ENCODE measurements at places on chromosomes 2 and 18.

DNA sequence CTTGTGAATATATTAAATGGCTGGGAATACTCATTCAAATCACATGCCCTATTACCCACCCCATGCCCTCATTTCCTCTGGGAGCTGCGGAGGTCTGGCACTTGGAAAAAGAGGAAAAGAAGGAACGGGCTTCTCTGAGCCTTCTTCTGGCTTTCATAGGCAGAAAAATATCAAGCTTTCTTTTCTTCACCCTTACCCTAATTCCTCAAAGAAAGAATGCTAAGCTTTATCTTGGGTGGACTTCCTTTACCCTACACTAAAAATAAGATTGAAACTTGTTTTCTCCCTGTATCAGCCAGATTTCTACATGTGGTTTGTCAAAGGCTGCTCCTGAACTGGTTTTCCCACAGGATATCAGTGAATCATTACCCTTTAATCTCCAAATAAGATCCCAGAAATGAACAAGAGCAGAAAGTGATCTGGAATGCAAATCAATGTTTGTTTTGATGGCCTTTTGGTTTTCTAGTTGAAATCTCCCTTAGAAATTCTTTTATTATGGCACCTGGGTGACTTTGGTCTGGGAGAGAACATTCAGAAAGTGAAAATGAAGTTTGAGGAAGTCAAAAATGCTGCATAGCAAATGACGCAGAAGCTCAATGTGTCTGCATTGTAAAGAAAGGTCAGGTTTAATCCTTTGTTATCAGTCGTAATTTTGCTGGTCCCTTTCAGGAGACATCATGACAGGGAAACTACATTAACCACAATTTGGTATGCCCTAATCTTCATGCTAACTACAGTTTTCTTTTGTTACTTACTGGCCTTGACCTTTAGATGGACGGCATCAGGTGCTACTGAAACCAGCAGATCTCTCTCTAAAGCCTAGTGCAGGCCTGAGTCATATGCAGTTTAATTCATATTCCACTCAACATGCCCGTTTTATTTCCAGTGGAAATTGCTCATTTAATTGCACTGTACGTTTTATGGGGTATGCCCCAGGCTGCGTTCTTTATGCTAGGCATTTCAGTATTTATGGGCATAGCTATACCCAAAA, 46.6 kb upstream of the HNRNPA3 start:
- DNase-seq = no peak

- DNase-seq = no peak
Measured at GRCh38 chr2:11121099-11121822, 34.0 kb upstream of the SLC66A3 start.

DNA sequence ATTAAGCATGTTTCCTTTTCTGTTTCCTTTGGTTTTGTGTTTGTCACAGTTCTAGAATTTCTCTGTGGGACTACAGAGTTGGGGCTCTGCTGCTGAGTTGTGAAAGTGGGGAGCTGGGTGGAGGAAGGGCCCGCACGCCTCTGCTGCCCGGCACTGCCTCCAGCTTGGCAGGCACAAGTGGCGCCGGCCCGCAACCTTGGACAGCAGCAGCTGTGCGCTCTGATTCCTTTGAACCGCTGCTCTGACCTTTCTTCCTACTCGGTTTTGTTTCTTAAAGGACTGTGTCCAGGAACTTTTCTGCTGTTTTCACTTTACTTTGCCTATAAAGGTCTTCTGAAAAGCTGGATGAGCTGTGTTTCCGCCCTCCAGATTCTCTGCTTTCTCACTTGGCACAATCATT, 137.6 kb upstream of the ALPP start:
- no peak for DNase-seq

GRCh38 chr18:79632765-79633164, 46.8 kb upstream of the CTDP1 start:
- no peak for DNase-seq

DNA sequence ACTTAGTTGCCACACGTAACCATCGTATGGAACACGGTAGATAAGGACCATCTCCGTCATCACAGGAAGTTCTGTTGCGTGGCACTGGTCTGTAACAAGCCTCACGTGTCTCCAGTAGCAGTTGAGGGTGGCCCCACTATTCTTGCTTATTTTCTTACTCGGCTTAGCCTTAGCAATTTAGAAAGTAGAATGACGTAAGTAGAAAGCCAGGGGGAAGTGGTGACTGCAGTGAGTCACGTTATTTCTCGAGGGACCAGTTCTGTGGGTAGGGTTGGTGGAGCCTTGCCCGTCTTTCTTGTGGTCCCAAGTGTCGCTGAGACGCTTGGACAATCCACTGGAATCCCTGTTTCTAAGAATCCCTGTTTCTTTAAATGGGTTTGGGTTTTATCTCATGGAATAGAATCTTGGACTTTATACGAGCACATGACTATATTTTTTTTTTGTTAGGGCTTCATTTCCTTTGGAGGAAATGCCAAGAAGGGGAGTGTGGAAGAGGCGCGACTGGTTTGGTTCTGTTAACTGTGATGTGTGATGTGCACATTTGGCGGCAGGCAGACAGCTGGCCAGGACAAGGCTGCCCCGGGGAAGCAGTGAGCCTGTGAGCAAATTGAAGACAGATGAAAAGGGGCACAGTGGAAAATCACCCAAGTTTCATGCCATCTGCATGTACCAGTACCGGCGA, 96.2 kb downstream of the CABLES1 start:
- peak; percentile 44 for DNase-seq

GRCh38 chr2:56049233-56049845, 125.8 kb upstream of the EFEMP1 start:
- DNase-seq = no peak

DNA sequence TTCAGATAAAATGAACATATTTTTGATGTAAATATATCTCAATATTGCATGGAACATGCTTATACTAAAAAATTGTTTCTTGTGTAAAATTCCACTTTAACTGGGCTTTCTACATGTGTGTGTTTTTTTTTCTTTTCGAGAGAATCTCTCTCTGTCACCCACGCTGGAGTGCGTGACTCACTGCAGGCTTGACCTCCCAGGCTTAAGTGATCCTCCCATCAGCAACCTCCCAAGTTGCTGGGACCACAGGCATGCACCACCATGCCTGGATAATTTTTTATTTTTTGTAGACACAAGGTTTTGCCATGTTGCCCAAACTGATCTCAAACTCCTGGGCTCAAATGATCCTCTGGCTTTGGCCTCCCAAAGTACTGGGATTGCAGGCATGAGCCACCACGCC, 254.6 kb downstream of the LOXHD1 start:
- no peak for DNase-seq

DNA sequence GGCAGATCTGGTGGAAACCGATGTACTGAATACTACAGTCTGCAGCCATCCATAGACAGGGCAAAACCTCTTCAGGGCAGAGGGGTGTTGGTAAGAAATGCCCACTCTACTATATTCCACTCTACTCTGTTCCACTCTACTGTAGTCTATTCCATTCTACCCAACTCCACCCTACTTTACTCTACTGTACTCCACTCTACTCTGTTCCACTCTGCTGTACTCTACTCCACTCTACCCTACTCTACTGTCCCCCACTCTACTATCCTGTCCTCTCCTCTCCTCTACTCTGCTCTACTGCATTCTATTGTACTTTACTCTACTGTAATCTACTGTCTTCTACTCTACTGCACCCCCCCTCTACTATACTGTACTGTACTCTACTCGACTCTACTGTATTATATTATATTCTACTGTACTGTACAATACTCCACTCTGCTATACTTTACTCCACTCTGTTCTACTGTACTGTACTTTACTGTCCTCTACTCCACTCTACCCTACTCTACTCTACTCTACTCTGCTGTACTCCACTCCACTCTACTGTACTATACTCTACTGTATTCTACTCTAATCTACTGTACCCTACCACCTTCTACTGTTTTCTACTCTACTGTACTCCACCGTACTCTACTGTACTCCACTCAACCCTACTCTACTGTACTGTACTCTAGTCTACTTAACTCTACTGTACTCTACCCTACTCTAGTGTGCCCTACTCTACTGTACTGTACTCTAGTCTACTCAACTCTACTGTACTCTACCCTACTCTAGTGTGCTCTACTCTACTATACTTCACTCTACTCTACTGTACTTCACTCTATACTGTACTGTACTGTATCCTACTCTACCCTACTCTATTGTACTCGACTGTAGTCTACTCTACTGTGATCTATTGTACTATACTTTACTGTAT, 17.0 kb upstream of the FOXI3 start:
- no peak for DNase-seq

DNA sequence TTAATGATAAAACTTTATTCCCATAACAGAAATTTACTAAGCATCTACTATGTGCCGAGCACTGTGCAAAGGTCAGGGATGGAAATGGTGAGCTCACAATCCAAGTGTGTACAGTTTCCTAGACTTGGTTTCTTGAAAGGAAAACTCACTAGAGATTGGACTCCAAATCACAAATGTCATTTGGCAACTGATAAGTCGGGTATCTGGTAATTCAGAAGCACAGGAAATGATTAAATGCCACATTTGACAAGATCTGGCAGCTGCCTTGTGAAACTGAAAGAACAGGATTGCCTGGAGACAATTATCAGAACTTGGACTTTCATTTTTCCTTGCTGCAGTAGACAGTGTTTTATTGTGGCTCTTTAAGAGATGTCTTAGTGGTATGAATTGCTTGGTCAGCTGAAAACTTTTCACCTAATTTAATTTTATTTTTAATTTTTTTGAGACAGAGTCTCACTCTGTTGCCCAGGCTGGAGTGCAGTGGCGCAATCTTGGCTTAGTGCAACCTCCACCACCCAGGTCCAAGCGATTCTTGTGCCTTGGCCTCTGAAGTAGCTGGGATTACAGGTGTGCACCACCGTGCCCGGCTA, 19.2 kb downstream of the ITGA6 start:
- DNase-seq = no peak

DNA sequence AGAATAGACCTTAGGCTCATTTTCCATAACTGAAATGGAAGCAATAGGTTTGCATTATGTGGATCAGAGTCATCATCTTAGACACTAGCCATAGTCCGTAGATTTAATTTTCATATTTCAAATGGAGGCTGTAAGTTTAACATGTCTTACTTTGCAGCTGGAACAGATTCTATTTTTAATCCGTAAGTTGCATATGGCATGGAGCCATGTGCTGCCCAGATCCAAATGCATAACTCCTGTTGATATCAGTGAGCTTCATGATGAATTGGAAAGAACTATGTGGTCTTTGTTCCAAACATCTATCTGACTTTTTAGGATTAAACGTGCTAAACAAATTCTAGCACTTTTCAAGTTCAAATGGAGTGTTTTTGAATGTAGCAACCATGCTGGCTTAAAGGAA, 43.4 kb downstream of the MEIS1 start:
- no peak for DNase-seq

DNA sequence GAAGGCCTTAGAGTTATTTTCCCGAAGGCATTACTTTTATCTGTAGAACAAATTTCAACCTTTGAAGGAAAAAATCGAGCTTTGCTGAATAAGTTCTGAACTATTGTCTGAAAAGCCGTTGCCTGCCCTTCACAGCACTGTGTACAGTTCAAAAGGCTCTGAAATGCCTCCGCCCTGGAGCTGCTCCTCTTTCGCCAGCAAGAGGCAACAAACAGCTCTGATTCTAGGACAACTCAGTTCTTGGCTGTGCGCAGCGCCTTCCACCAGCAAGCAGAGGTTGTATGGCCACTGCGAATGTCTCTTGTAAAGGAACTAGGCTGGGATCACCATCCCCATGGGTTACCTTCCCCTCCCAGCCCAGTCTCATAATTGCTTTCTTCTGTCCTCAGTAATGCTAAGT, 308.5 kb downstream of the GBX2 start:
- no peak for DNase-seq

GRCh38 chr2:38037757-38038621, 38.0 kb downstream of the CYP1B1 start:
- no peak for DNase-seq

DNA sequence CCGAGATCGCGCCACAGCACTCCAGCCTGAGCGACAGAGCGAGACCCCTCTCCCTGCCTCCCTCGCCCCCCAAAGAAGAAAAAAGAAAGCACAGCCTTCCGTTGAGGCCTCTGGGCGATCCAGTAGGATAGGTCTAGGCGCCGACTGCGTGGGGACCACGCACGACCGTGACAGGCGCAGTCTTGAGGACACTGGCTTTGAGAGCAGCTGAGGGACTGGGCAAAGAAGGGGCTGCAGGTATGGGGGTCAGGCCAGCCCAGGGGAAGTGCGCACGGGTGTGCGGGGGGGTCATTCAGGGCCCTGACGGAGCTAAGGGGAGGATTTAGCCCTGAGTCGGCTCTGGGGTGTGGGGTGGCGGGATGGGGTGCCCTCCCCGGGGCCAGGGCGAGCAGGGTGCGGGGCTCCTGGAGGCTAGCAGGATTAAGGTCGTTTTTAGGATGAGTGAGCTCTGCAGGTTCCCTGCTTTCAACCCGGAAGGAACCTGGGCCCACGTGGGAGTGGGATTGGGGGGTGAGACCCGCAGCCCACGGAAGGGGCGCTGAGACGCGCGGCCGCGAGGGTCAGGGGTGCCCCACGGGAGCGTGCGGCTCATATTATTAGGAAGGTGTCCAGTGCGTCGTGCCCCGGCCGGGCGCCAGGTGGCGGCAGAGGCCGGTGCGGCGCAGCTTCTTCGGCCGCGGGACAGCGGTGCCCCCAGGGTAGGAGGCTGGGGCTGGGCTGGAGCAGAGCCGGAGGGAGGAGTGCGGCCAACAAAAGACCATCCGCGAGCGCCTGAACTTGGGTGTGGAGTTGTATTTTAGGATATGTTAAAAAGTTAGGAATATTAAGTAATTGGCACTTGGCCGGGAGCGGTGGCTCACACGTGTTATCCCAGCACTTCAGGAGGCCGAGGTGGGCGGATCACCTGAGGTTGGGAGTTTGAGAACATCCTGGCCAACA, 20.5 kb upstream of the ZNF236 start:
- no peak for DNase-seq

DNA sequence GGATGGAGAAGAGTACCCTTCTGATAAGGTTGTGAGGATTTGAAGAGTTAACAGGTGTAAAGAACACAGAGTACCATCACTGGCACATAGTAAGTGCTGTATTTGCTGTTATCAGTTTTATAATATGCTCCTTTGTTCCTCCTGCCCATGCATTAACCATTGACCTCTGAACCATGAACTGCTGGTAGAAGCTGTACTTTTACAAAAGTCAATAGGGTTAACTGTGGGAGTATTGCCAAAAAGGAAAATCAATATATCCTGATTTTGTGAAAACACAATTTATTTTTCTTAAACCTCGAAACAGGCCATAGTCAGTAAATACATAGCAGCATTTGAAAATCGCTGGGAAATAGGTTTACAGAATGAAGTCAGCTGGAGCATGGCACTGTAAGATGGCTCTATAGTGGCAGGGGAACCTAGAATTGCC, 18.9 kb upstream of the ACAA2 start:
- no peak for DNase-seq

DNA sequence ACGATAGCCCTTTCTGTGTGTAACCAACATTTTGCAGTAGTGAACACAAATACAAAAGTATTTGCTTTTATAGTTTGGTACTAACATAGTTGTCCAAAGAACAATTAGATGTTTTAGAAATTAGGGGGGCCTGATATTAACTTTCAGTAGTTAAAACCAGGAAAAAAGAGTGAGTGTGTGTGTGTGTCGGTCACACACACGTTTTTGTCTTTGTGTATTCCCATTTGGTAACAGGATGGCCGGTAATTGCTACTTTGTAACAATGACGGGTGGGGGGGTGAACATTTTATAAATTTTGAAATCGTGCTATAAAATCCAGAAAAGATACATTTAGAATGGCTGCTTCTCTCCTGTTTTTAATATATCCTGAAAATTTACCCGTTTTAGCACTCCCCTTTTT, 1.5 kb downstream of the PPIG start:
- no peak for DNase-seq

GRCh38 chr2:65030476-65031332, 25.5 kb upstream of the CEP68 start:
- no peak for DNase-seq

GRCh38 chr2:239150125-239151011, 250.5 kb downstream of the HDAC4 start:
- DNase-seq = no peak

- DNase-seq = no peak
Measured at GRCh38 chr2:240873805-240874714, 5.4 kb downstream of the AGXT start.
